ENCODE measurements at places on chromosomes 7 and 10.

DNA sequence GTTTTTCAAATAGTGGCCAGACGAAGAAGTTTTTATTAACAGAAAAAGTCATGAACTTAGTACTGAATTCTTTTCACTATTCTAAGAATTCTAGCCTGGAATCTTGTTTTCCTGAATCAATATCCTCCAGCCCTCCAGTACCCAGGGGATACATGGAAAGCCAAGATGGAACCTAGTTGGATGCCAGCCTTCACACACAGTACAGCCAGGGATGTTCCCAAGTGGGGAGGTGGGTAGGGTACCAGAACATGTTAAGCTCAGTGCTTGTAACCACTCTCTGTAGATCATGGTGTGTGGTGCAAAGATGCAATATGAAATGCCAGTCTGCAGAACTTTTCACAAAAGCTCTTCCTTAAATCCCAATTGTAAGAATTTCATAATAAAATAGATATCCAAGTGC, 128.0 kb downstream of the POU6F2 start:
- DNase-seq = no peak

DNA sequence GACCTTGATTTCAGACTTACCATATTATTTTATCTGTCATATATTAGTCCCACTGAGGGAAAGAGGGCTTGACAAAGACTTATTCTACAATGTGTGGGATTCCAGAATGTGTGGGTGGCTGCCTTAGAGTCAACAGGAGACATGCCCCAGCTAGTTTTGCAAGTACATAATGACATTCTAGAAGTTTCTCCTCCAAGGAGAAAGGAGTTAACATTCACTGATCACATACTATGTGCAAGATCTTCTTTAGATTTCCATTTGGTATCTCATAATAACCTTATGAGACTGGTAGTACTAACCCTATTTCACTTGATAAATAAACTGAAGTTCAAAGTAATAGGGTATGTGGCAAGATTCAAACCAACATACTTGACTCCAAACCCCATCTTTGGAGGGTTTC, 25.2 kb downstream of the IRF5 start:
- DNase-seq = no peak

GRCh38 chr10:131854579-131855335, 46.1 kb upstream of the PPP2R2D start:
- no peak for DNase-seq

DNA sequence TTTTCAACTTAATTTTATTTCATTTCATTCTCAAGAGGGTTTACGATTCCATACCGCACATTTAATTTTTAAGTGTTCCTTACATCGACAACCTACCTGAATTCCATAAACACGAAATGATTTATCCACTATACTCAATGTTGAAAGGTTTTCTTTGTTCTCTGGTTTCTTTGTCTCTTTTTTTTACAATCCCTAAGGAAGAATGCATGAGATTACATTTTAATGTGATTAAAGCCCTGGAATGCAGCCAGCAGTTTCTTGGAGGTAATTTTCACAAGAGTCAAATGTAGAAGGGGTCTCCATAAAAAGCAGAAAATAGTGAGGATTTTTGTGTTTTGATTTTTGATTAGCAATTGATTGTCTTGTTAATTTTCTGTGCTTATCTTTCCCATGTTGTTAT, 59.2 kb upstream of the ADCY1 start:
- DNase-seq = no peak

All from activated CD4-positive, alpha-beta T cell treated with anti-CD3 and anti-CD28 coated beads for 4 hours (primary cell).